Regular cardiac myocyte (primary cell): ENCODE measurements at places on chromosomes 6 and 20. TPM values are rescaled to one million over a fixed set of nuclear protein-coding genes. Genes with fewer than 3 reads are reported as not detected.

The TTLL9 gene
- 0.28 TPM in 1 of 2 replicates, not detected in the other for total RNA-seq

The BPI gene
- total RNA-seq: 0.28 TPM in 1 of 2 replicates, not detected in the other

The PTGIS gene
- total RNA-seq: 39.9 and 191 TPM in 2 replicates

The AFDN gene
- 32.2 and 54.1 TPM in 2 replicates for total RNA-seq

The HLA-DRB5 gene
- 0.28 TPM in 1 of 2 replicates, not detected in the other for total RNA-seq

The CALHM6 gene
- 0.58 and 2.8 TPM in 2 replicates for total RNA-seq

The OTOR gene
- not detected in 2 replicates for total RNA-seq

The UBE3D gene
- 5.6 and 12.4 TPM in 2 replicates for total RNA-seq

The GMDS gene
- total RNA-seq: 7.0 and 11.7 TPM in 2 replicates

The KHDC1L gene
- not detected in 2 replicates for total RNA-seq

The DEFB112 gene
- total RNA-seq: not detected in 2 replicates

The ELOVL5 gene
- total RNA-seq: 71.0 and 76.1 TPM in 2 replicates

The HLA-G gene
- total RNA-seq: 1.1 TPM in 1 of 2 replicates, not detected in the other

The POM121L2 gene
- not detected in 2 replicates for total RNA-seq

The LY86 gene
- not detected in 2 replicates for total RNA-seq

The CFAP61 gene
- total RNA-seq: 0.19 TPM in 1 of 2 replicates, not detected in the other

The MYBL2 gene
- 0.56 and 20.1 TPM in 2 replicates for total RNA-seq

The SNAP25 gene
- total RNA-seq: 0.77 and 2.8 TPM in 2 replicates

The PHF20 gene
- 28.6 and 29.3 TPM in 2 replicates for total RNA-seq

The DEFB124 gene
- not detected in 2 replicates for total RNA-seq

The SLC17A3 gene
- total RNA-seq: not detected in 2 replicates

The DLL1 gene
- total RNA-seq: 0.38 and 1.7 TPM in 2 replicates

The GPR6 gene
- not detected in 2 replicates for total RNA-seq

The MUC21 gene
- total RNA-seq: not detected in 2 replicates

The PKIB gene
- total RNA-seq: 1.2 and 4.8 TPM in 2 replicates

The ACTR5 gene
- total RNA-seq: 5.9 and 7.5 TPM in 2 replicates

The NMBR gene
- total RNA-seq: under 0.01 and 0.28 TPM in 2 replicates

The GABRR1 gene
- not detected in 2 replicates for total RNA-seq

The ARG1 gene
- not detected in 2 replicates for total RNA-seq

The HNF4A gene
- under 0.01 and 0.19 TPM in 2 replicates for total RNA-seq

The GLP1R gene
- under 0.01 TPM in 1 of 2 replicates, not detected in the other for total RNA-seq

The HSPA1B gene
- total RNA-seq: 119 and 235 TPM in 2 replicates

The ECT2L gene
- under 0.01 TPM in 1 of 2 replicates, not detected in the other for total RNA-seq

The REPS1 gene
- total RNA-seq: 32.8 and 34.4 TPM in 2 replicates

The LST1 gene
- total RNA-seq: not detected in 2 replicates

The PAX1 gene
- total RNA-seq: not detected in 2 replicates

The TRIM31 gene
- not detected in 2 replicates for total RNA-seq

The FAXC gene
- total RNA-seq: 0.77 and 1.4 TPM in 2 replicates

The PRR18 gene
- not detected in 2 replicates for total RNA-seq

The TOX2 gene
- 1.4 and 2.1 TPM in 2 replicates for total RNA-seq

The DLK2 gene
- 0.19 and 0.28 TPM in 2 replicates for total RNA-seq

The SYNE1 gene
- 112 and 174 TPM in 2 replicates for total RNA-seq

The CAGE1 gene
- total RNA-seq: under 0.01 TPM in 2 replicates

The RGS17 gene
- 7.3 and 9.3 TPM in 2 replicates for total RNA-seq

The OXT gene
- not detected in 2 replicates for total RNA-seq

The ID1 gene
- total RNA-seq: 84.8 and 458 TPM in 2 replicates
